Trophoblast cell (in vitro differentiated cells and primary cell): ENCODE measurements at places on chromosomes 11 and 22.
A peak's percentile ranks its signal among the peaks of the same experiment; 100 is the strongest.

DNA sequence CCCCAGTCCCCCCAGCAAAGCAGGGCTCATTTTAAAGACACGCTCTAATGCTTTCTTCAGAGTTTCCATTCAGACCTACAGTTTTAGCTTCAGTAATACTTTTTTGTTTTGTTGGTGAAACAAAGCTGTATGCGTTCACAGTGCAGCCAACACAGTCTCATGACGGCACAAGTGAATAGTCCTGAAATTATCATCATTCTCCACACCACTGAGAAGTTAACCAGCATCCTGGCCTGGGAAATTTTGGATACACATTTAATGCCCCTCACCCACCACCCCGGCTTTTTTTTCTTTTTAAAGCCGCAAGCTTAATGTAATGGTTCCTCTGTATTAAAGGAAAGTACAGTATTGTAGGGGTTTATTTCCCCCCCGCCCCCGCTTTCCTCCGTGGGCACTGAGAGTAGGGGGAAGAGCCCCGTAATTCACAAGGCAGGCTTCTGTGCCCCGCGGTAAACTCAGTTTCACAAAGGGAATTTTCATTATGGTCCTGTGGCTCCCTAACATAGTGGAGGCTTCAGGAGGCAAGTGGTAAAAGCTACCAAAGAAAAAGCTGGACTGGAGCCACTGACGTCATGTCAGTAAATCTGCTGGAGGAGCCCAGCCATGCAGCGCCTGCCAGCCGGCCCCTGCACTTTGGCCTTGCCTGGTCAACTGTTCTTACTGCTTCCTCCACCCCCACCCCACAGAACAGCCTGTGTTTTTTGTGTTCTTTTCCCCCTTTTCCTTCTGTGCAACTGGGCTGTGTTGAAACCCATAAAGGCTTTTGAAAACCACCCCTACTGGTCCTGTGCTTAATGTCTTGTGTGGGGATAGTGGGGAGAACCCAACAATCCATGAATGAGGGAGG, 18.2 kb downstream of the TEAD1 start:
- peak; percentile 42 for DNase-seq

DNA sequence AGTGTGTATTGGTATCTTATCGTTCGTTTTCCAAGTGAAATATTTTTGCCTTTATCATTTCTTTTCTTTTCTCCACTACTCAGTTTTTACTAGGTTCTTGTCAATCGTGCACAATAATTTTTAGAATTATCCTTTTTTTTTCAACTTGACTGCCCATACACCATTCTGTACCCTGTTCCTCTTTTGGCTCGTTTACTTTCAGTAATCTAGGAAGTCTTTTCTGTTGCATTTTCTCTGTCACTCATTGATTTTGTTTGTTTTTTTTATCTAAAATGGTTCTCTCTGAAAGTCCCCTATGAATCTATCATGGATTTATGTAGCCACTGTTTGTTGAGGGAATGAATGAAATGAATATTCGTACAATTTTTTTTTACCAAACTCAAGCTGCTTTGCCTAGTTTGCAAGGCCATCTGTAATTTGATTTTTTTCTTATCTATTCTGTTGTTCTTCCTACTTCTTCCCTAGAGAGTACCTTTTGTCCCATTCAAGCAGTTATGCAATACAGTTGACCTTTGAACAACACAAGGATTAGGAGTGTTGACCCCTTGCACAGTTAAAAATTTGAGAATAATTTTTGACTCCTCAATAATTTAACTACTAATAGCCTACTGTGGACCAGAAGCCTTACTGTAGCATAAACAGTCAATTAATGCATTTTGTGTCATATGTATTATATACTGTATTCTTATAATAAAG, 166.3 kb downstream of the TMEM135 start:
- no peak for DNase-seq

GRCh38 chr11:63534895-63535461, 1.6 kb upstream of the PLAAT4 start:
- DNase-seq, result no peak

DNA sequence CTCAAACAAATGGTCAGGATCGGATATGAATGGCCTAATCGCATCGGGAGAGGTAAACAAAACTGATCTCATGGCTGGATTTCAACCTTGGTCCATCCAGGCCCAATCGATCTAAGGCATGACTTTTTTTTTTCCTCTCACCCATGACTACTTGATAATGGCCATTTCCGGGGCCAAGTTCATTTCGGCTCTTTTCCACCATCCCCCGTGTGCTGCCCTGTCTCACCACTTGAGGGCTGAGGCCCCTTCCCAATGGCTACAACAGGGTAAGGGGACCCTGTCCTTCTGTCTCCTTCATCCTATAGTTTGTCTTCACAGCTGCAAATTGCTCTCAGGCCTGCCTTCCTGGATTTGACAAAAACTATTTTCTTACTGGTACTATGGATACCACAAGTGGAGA, 26.7 kb downstream of the GRAP2 start:
- DNase-seq, result no peak

- no peak for DNase-seq
These were observed 6.8 kb downstream of the CFL1 start for GRCh38 chr11:65851083-65851579.

GRCh38 chr11:95322539-95322938, 91.5 kb upstream of the SESN3 start:
- DNase-seq, result no peak

GRCh38 chr11:100876815-100877520, 189.9 kb downstream of the ARHGAP42 start:
- DNase-seq, result peak; percentile 5

GRCh38 chr11:132099692-132100091, 729.3 kb downstream of the NTM start:
- no peak for DNase-seq

- no peak for DNase-seq
These were observed 350.9 kb upstream of the CCDC179 start for GRCh38 chr11:23211221-23211620.

GRCh38 chr11:130202818-130203689, 43.5 kb downstream of the ST14 start:
- peak; percentile 65 for DNase-seq

DNA sequence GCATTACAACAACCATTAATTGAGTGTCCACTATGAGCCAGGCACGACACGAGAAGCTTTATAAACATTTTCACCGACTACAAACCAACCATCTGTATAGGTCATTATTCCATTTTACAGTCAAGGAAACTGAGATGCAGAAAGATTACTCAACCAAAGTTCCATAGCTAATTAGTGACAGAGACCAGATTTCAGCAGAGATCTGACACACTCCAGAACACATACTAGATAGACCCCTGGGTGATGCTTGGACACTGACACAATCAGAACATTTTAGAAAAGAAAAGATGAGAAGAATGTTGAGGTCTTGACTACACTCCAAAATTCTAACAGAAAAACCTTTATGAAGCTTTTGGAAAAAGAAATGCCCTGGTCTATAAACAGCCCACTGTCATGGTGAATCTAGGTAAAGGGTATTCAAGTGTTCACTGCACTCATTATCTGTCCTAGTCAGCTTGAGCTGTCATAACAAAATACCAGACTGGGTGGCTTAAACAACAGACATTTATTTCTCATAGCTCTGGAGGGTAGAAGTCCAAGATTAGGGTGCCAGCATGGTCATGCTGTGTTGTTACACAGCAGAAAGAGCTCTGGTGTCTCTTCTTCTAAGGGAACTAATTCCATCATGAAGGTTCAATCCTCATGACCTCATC, 89.0 kb downstream of the RELT start:
- DNase-seq, result peak; percentile 10

GRCh38 chr22:45475063-45475747, 27.5 kb upstream of the FBLN1 start:
- DNase-seq, result no peak

DNA sequence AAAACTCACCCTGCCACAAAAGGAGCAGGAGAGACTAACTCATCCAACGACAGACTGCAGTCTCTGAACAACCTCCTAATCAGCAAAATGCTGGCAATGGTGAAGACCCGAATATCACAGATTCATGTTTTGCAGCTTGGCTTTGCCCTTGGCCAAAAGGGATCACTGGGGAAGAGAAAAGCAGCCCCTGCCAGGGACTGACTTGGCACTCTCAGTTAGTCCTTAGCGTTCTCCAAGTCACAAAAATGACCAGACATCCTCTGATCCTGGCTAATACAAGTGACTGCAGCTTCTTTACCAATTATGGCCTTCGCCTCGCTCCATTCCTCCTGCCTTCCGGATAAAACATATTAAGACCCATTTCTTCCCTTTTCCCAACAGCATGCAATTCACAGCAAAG, 22.4 kb upstream of the CHST1 start:
- DNase-seq, result no peak

- DNase-seq, result peak; percentile 8
These were observed 8.7 kb downstream of the SPTBN2 start for GRCh38 chr11:66720223-66720898.

DNA sequence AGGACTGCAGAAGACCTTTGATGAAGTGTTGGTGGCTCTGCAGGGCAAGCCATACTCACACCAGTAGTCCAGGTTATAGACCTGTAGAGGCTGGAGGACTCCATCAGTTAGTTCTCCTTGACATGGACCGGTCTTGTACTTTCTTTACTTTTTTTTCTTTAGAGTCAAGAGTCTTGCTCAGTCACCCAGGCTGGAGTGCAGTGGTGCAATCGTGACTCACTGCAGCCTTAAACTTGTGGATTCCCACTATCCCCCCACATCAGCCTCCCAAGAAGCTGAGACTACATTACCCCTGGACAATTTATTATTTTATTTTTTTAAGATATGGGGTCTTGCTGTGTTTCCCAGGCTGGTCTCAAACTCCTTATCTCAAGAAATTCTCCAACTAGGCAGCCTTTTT, 49.6 kb upstream of the E2F8 start:
- no peak for DNase-seq

- DNase-seq, result peak; percentile 50
These were observed 23.2 kb downstream of the MFNG start for GRCh38 chr22:37462983-37463382.

- no peak for DNase-seq
These were observed 222.1 kb upstream of the ANO3 start for GRCh38 chr11:26109658-26110368.

GRCh38 chr11:102800767-102801166, 2.8 kb upstream of the MMP1 start:
- no peak for DNase-seq

DNA sequence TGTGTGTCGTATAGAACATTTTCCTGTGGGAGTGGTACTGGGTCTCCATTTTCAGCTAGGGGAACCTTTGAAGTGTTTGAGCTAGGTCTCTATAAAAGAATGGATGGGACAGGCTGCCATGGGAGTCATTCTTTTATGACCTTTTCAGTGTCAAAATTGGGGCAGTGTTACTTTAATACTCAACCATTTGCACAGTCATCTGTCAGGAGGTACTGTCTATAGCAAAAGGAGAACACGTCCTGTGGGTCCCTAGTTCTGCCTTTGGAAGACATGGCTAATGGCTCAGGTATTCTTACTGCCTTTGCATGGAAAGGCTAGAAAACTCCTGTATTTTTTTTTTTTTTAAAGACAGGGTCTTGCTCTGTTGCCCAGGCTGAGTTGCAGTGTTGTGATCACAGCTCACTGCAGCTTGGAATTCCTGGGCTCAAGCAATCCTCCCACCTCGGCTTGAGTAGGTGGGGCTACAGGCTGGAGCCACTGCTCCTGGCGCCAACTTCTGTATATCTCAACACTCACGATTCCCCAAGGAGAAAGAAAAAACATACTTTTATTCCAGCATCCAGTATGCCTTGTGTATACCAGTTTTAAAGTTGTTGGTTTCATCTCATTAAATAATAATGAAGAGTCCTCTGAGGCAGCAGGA, 2.1 kb upstream of the ATF4 start:
- no peak for DNase-seq

DNA sequence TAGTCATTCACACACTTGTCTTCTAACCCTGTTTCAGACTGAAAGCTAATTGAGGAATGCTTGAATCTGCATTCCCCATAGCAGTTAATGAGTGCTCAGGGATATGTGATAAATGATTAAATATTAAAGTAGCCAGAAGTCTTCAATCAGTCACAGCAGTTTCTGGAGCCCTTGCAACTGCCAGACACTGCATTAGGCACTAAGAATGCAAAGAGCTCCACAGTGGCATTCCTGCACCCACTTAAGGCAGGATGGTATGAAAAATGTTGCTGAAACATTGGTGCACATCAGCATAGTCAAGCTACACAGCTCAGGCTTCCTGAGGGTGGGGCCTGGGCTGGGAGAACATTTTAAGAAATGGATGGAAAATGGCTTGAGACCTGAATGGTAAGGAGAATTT, 6.5 kb downstream of the DTX4 start:
- no peak for DNase-seq

DNA sequence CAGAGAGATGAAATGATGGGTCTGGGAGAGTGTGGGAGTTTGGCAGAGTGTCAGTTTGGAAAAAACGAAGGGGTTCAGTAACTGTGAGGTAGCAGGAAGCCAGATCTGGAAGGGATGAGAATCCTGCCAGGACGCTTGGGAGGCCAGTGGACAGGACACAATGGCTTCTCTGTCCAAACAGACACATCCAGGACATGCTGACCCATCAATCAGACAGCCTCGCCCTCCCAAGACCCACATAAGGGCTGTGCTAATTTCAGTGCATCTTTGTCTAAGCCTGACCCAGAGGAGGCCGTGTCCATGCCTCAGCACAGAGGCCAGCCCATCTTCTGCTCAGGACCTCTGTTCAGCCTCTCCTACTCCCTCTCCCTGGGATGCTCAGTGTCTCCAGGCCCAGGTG, 576.5 kb upstream of the B3GAT1 start:
- no peak for DNase-seq

DNA sequence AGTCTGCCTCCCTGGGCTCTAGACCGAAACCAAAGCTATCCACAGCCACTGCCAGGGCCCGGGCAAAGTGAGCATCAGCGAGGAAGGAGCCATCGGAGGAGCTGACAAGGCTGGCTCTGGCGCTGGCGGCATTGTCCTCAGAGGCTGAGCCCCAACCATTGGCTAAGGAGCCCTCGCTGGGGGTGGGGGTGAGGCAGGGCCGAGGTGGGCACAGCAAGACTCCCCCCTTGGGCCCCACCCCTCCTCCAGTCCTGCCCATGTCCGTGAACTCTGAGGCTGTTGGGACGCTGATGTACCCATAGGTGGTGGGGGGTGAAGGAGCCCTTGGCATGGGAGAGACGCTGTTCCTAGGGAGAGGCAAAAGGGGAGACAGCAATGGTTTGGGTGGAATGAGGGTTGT, 11.2 kb downstream of the ROBO4 start:
- DNase-seq, result no peak

- no peak for DNase-seq
These were observed 23.4 kb downstream of the CELSR1 start for GRCh38 chr22:46513908-46514550.

- peak; percentile 69 for DNase-seq
These were observed 53.1 kb downstream of the SHANK2 start for GRCh38 chr11:71199226-71199820.

- DNase-seq, result no peak
These were observed 5.1 kb upstream of the CDKN1C start for GRCh38 chr11:2890466-2891294.
